ENCODE measurements at places on chromosomes 3 and 15. TPM values are rescaled to one million over a fixed set of nuclear protein-coding genes. Genes with fewer than 3 reads are reported as not detected.

GRCh38 chr3:10263646-10264363, 15.5 kb downstream of the TATDN2 start:
- DNase-seq = peak; percentile 55

CGNL1 gene
- 4.7 TPM for total RNA-seq

- no peak for DNase-seq
Measured at GRCh38 chr15:101805605-101806345, 2.5 kb downstream of the OR4F6 start.

- DNase-seq = no peak
Measured at GRCh38 chr3:116037954-116038911, 407.1 kb downstream of the LSAMP start.

IQCH gene
- 1.3 TPM for total RNA-seq

- DNase-seq = no peak
Measured at GRCh38 chr3:31132132-31132769, 237.8 kb upstream of the GADL1 start.

DNA sequence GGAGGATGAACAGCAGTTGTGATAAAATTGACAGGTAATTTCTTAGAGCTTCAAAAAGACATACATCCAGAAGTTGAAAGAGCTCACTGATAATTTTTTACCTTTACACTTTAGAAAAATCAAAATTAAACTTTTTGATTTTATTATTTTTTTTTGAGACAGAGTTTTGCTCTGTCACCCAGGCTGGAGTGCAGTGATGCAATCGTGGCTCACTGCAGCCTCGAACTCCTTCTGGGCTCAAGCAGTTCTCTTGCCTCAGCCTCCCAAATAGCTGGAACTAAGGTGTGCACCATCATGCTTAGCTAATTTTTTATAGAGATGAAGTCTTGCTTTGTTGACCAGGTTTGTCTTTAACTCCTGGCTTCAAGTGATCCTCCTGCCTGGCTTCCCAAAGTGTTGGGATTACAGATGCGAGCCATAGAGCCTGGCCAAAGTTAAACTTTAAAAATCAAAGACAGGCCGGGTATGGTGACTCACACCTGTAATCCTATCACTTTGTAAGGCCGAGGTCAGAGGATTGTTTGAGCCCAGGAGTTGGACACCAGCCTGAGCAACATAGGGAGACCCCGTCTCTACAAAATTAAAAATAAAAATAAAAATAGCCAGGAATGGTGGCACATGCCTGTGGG, 21.7 kb downstream of the PLA2G4F start:
- DNase-seq = no peak

UBR1 gene
- 45.7 TPM for total RNA-seq

DNA sequence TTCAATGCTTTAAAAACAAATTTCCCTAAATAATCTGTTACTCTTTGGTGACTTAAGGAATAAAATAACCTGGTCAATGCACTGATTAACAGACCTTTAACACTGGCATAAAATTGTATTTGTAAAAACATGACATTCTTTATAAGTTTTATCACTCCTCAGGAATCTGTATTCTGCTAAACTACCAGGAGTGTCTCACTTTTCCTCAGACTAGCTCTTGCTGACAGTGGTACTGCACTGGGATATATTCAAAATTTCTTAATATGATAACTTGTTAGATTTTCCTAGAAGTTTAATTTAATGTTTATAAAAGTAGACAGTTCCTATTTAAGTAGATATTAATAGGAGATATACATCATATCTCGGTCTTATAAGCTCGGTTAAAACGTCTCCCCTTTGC, 363.4 kb upstream of the ARHGEF26 start:
- no peak for DNase-seq

DNA sequence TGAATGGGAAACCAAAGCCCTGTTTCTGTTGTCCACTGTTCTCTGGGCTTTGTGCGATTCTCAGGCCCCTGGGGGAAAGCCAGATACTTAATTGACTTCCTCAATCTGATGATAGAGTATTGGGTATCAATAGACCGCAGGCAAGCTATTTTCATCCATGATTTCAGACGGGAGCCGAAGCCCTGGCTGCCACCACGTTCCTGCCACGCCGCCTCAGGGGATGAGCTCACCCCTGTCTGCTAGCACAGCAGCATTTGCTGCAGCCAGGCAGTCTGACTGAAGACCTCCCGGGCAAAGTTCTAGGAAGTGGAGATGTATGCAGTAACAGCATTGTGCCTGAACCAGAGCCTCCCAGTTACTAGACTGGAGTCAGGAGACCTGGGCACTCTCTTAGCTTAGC, 69.8 kb downstream of the ISG20 start:
- DNase-seq = no peak

THRB gene
- total RNA-seq = 23.3 TPM

EDC3 gene
- total RNA-seq = 22.7 TPM

- DNase-seq = no peak
Measured at GRCh38 chr15:53695365-53695764, 64.1 kb downstream of the WDR72 start.

ST3GAL6 gene
- 16.1 TPM for total RNA-seq

GRCh38 chr3:106030627-106030963, 161.8 kb upstream of the CBLB start:
- no peak for DNase-seq

DNA sequence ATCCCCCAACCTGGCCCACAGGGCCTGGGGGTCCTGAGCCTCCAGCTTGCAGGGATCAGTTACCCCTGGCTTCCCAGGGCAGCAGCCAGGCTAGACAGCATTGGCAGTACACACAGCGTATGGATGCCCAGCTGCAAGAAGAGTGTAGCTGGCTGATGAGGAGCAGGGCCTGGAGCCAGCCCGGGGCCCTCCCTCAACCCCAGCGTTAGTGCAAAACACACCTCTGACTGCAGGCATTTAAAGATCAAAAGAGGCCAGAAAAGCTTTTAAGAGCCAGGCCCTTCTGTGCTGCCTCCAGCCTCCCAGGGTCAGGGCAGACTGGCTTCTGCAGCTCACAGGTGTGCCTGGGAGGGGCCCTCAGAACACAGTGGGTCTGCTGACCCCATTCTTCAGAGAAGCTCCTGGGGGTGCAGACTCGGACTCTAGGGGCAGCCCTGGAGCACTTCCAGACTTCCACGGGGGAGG, 110.6 kb downstream of the ETFA start:
- no peak for DNase-seq

OXNAD1 gene
- total RNA-seq = 14.3 TPM

- no peak for DNase-seq
Measured at GRCh38 chr3:101194392-101194791, 126.0 kb downstream of the IMPG2 start.

GRCh38 chr3:172079326-172079976, 40.1 kb downstream of the FNDC3B start:
- no peak for DNase-seq

- no peak for DNase-seq
Measured at GRCh38 chr3:182920515-182921084, 59.7 kb downstream of the DCUN1D1 start.

DNA sequence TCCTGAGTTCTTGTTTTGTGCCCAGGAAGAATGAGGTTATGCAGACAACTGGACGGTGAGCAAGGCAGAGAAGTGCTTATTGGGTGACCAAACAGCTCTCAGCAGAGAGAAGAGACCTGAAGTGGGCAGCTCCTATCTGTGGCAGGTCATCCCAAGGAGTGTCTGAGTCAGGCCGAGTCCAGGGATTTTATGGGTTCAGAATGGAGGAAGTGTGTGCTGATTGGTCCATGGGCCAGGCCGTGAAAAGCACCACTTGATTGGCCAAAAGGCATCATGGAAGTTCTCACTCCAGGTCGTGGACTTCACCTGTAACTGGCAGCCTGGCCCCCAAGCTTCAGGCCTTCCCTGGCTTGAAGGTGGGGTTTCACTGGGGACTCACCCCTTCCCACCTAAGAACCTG, 74.5 kb downstream of the NR1D2 start:
- no peak for DNase-seq

- DNase-seq = no peak
Measured at GRCh38 chr3:56025326-56025725, 442.9 kb downstream of the ERC2 start.

DNA sequence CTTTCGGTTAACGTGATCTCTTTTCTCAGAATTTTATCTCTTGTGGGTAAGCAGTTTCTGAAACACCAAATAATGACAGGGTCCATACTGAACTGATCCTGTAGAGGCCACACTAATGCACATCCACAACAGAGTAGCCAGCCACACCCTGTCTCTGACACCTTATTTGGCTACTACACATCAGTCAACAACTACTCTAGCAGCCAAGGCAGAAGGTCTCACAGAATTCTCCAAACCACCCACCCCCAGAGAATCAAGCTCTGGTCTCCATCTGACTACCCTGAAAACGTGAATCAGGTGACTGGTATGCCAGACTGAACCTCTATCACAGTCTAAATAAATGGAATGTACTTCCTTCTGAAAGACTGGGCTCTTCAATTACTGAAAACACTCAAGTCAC, 38.0 kb downstream of the EDC3 start:
- no peak for DNase-seq

GRCh38 chr15:36753173-36753572, 173.7 kb downstream of the CDIN1 start:
- no peak for DNase-seq

GRCh38 chr3:37543666-37544065, 318.0 kb upstream of the CTDSPL start:
- no peak for DNase-seq

GRCh38 chr15:51497806-51498205, 124.8 kb downstream of the DMXL2 start:
- no peak for DNase-seq

DNA sequence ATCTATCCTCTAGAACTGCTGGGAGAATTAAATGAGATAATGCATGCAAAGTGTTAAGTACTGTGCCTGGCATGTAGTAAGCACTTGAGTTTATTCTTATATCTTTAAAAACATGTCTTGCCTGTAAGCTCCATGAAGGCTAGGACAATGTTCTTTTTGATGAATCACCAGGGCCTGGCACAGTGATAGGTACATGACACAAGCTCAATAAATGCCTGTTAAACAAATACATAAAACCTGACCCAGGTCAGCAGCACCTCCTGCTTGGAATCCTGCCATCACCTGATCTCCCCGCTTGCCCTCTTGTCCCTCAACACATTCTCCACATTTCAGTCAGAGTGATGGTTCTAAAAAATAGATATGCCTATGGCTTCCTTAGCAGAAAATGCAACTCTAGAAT, 186.8 kb downstream of the CHST2 start:
- no peak for DNase-seq

GRCh38 chr15:71705151-71705550, 105.2 kb upstream of the NR2E3 start:
- DNase-seq = no peak

DNA sequence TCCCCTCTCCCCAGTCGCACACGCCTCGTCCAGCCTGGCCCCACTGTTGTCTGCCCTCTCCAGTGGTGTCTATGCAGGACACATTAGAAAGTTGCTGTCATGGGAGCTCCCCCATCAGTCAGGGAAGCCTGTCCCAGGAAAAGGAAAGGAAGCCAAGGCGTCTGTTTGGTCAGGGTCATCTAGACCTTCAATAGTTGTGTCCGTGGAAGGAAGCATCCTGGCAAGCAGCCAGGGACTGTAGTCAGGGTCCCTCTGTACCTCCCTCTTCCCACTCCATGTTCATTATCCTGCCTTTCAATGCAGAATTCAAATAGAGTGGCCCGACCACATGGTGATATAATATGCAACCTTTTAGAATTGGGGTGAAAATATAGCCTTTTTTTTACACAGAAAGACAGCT, 60.7 kb upstream of the RAB6B start:
- no peak for DNase-seq

- no peak for DNase-seq
Measured at GRCh38 chr3:94176988-94177745, 114.3 kb downstream of the NSUN3 start.

DNA sequence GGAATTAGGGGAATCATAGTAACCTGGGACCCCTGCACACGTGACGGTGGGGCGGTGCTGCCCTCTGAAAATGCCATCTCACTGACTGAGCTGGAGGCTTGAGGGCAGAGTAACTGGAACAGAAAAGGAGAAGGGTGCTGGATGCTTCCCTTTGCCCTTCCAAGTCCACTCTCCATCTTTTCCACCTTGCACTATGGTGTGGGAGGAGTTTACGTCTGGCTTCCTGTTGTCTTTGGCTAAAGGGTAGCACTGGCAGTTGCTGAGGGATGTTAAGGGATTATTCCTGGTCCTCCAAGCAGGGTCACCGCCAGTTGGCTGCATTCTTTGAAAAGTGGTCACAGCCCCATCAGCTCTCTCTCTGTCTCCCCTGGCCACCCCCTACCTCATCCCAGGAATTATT, 129.4 kb upstream of the SNTN start:
- no peak for DNase-seq

GRCh38 chr15:59539799-59540198, 71.8 kb upstream of the GCNT3 start:
- DNase-seq = no peak

LRRC2 gene
- 2.0 TPM for total RNA-seq

GRCh38 chr3:108022256-108023150, 68.3 kb downstream of the CD47 start:
- no peak for DNase-seq

SLC9C1 gene
- 0.19 TPM for total RNA-seq

- DNase-seq = no peak
Measured at GRCh38 chr3:152298393-152299248, 29.9 kb downstream of the MBNL1 start.

DNA sequence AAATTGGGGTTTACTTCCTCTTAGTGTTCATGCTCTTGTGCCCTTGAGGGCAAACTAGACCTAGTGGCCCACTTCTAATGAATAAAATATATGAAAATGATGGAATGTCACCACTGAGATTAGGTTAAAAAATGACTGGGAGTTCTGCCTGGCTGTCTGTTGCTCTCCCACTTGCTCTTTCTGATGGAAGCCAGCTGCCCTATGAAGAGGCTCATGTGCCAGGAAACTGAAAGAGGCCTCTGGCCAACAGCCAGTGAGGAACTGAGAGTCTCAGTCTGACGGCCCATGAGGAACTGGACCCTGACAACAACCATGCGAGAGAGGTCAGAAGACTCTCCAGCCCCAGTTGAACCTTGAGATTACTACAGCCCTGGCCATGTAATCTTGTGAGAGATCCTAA, 107.1 kb upstream of the FHIT start:
- DNase-seq = peak; percentile 24

- peak; percentile 75 for DNase-seq
Measured at GRCh38 chr3:128993461-128994172, at the start of gene CFAP92. Gene CFAP92 (minus strand): TSS chr3:128994076. CDS start chr3:128993304, 772 bp downstream.

CIDEC gene
- 698 TPM for total RNA-seq

RASL12 gene
- total RNA-seq = 8.8 TPM

All from omental fat pad (tissue), 4 donors.